ENCODE measurements at places on chromosomes 2 and 18.

DNA sequence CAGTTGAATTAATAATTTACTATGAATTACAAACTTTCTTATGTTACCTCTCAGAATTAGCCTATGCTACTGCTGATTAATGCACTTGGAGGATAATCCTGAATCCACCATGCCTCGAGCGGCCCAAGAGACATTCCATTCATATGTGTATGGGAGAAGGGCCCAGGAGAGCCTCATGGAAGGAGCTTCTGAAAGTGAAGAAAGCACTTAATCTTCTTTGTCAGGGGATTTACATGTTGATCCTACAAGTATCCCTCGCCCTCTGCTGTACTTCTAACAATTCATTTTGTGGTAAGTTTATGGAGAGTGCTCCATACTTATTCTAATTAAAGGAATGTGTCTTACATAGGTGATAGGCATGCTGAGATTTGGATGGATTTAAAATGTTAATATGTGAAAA lies 1189.1 kb upstream of the NXPH2 start:
- no peaks in the 10 kb centered on the region for H3K36me3 ChIP-seq
- DNase-seq: no peak
- H3K27me3 ChIP-seq: no peaks in the 10 kb centered on the region
- H3K4me3 ChIP-seq: no peak overlapping the region
- no peaks in the 10 kb centered on the region for H3K4me1 ChIP-seq

GRCh38 chr2:127857265-127857808 lies 618 bp downstream of the POLR2D start:
- H3K27ac ChIP-seq: no peak overlapping the region
- H3K4me1 ChIP-seq: peaks cover 14% of the 10 kb centered on the region
- H3K27me3 ChIP-seq: no peaks in the 10 kb centered on the region
- H3K36me3 ChIP-seq: peaks cover 6% of the 10 kb centered on the region
- peak overlapping the region; percentile 93 for H3K4me3 ChIP-seq

GRCh38 chr18:54878659-54879358 lies 50.5 kb downstream of the RAB27B start:
- no peaks in the 10 kb centered on the region for H3K36me3 ChIP-seq
- H3K27me3 ChIP-seq: no peaks in the 10 kb centered on the region
- DNase-seq: no peak
- no peak overlapping the region for H3K27ac ChIP-seq
- H3K4me1 ChIP-seq: peaks cover 12% of the 10 kb centered on the region

- H3K27me3 ChIP-seq: no peaks in the 10 kb centered on the region
- H3K27ac ChIP-seq: no peak overlapping the region
- no peaks in the 10 kb centered on the region for H3K36me3 ChIP-seq
These were observed 443 bp downstream of the MC4R start for GRCh38 chr18:60372132-60372531.

DNA sequence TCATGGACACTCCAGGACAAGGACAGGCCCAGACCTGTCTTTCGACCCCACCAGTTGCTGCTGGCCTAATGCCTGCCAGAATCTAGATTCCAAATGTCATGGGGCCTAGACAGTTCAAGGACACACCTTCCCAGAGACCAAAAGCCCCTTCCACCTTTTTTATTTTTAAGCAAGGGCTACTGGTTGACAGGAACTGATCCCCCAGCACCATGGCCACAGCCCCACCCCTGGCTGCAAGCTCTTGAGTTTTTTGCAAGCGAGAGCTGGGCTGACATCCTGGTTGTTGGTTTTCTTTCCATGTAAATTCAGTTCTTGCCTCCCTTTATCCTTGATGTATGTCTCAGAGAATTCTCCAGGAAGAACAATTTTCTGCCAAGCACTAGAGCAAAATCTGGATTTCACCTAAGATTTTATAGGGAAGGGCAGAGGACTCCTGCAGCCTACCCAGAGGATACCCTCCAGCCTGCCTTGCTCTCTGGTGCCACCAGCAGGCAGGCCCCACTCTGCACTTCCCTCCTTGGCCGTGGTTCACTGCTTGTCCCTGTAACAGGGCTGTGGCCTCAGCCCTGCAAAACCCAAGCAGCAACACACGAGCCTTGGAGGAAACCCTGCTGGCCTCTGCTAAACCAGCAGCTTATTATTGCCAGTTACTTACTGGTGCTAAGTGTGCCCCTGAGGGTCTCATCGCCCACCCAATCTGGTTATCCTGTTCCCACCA lies 97.7 kb downstream of the TWIST2 start:
- no peak overlapping the region for H3K4me3 ChIP-seq
- H3K4me1 ChIP-seq: peaks cover 1% of the 10 kb centered on the region
- DNase-seq: no peak
- no peak overlapping the region for H3K27ac ChIP-seq

GRCh38 chr2:134438371-134438770 lies 184.5 kb downstream of the MGAT5 start:
- no peak overlapping the region for H3K27ac ChIP-seq
- H3K4me3 ChIP-seq: no peak overlapping the region
- peaks cover 2% of the 10 kb centered on the region for H3K4me1 ChIP-seq
- DNase-seq: no peak
- peaks cover 38% of the 10 kb centered on the region for H3K36me3 ChIP-seq
- H3K27me3 ChIP-seq: no peaks in the 10 kb centered on the region

GRCh38 chr2:70981421-70981820 lies 3.0 kb downstream of the ANKRD53 start:
- peaks cover 7% of the 10 kb centered on the region for H3K27me3 ChIP-seq
- H3K4me3 ChIP-seq: no peak overlapping the region
- peaks cover 5% of the 10 kb centered on the region for H3K4me1 ChIP-seq
- DNase-seq: no peak

GRCh38 chr18:50674307-50674980 lies 114.6 kb downstream of the MAPK4 start:
- H3K27me3 ChIP-seq: no peaks in the 10 kb centered on the region
- no peaks in the 10 kb centered on the region for H3K36me3 ChIP-seq
- H3K4me1 ChIP-seq: peaks cover 8% of the 10 kb centered on the region
- no peak overlapping the region for H3K27ac ChIP-seq
- no peak for DNase-seq

DNA sequence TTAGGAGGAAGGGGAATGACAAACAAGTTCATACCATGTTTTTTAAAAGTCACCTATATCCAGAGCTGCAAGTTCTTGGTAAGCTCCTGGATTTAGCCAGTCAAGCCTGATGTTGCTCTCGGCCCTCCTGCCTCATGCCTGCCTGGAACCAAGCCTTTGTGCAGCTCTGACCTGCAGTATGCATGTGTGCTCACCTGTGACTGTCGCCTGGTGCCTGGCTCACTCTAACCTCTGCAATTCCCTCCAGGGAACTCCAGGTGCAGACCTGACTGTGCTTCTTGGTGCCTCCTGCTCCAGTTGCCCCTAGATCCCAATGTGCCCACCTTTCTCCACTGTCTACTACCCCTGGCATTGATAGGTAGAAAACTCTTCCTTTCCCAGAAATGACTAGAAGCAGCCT lies 85.1 kb upstream of the ZBTB14 start:
- H3K4me3 ChIP-seq: no peak overlapping the region
- no peak overlapping the region for H3K27ac ChIP-seq
- peaks cover 3% of the 10 kb centered on the region for H3K27me3 ChIP-seq
- no peaks in the 10 kb centered on the region for H3K4me1 ChIP-seq
- H3K36me3 ChIP-seq: no peaks in the 10 kb centered on the region
- no peak for DNase-seq

GRCh38 chr2:118310681-118311429 lies 222.6 kb downstream of the INSIG2 start:
- DNase-seq: no peak
- no peaks in the 10 kb centered on the region for H3K4me1 ChIP-seq
- H3K4me3 ChIP-seq: no peak overlapping the region
- no peaks in the 10 kb centered on the region for H3K27me3 ChIP-seq

DNA sequence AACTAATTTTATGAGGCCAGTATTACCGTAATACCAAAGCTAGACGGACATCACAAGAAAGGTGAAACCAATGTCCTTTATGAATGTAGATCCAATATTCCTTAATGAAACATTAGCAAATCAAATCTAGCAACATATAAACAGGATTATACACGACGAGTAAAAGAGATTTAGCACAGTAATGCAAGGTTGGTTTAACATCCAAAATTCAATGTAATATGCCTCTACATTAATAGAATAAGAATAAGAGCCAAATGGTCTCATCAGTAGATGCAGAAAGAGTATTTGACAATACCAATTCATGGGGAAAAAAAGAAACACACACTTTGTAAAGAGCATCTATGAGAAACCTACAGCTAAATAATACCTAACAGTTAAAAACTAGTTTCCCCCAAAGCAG lies 99.5 kb downstream of the TMEM163 start:
- no peak overlapping the region for H3K27ac ChIP-seq
- H3K4me1 ChIP-seq: no peaks in the 10 kb centered on the region
- H3K4me3 ChIP-seq: no peak overlapping the region
- no peaks in the 10 kb centered on the region for H3K27me3 ChIP-seq

DNA sequence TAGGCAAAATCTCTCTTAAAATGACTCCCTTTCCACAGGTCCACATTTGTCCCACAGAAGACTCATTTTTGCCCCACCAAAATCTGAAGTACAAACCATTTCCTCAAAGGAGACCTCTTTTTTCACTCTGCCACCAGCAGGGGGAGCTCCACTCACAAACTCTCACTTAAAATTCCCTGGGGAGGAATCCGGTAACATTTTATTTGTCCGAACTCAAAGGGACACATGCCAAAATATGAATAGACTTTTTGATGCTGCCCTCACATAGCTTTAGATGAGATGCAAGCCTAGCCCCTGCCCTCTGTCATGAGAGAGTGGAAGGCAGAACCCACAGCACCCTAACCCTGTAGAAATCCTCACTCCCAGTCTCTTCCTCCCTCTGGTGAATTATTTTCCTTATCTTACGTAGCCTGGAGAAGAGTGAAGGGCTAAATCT lies 57.1 kb downstream of the RMDN2 start:
- DNase-seq: peak; percentile 69
- no peaks in the 10 kb centered on the region for H3K36me3 ChIP-seq
- H3K27ac ChIP-seq: no peak overlapping the region
- no peak overlapping the region for H3K4me3 ChIP-seq

- DNase-seq: no peak
- H3K36me3 ChIP-seq: no peaks in the 10 kb centered on the region
- H3K4me1 ChIP-seq: peaks cover 2% of the 10 kb centered on the region
- no peak overlapping the region for H3K4me3 ChIP-seq
These were observed 1.1 kb upstream of the HOXD1 start for GRCh38 chr2:176187200-176187898.

GRCh38 chr2:44186810-44187209 lies 18.1 kb downstream of the PPM1B start:
- no peaks in the 10 kb centered on the region for H3K27me3 ChIP-seq

DNA sequence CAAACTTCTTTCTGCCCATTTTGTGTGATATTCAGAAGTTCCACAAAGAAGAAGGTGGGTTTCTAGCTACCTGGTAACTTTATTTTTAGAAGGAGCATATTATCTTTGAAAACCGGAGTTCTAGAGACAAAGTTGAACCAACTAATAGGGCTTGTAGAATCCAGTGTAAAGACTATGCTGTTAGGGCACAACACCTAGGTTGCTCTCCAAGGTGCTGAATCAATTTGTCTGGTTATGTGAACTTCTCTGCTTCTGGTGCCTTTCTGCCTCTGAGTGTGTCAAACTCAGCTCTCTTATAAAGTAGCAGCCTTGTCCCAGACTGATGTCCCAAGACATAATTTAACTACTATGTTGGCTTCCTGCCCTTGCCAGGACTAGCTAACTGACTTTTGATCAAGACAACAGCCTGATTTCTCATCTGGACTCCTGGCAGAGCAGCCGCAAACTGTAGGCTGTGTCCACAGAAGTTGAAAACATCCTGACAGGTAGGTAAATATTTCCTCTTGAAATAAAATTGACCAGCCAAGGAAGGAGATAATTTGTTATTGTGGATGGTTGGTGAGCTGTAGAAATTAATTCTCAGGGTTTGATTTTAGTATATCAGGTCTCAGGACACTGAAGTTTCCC lies 119.4 kb downstream of the CYRIA start:
- no peak overlapping the region for H3K4me3 ChIP-seq
- peak; percentile 81 for DNase-seq
- no peak overlapping the region for H3K27ac ChIP-seq
- no peaks in the 10 kb centered on the region for H3K27me3 ChIP-seq
- no peaks in the 10 kb centered on the region for H3K4me1 ChIP-seq

DNA sequence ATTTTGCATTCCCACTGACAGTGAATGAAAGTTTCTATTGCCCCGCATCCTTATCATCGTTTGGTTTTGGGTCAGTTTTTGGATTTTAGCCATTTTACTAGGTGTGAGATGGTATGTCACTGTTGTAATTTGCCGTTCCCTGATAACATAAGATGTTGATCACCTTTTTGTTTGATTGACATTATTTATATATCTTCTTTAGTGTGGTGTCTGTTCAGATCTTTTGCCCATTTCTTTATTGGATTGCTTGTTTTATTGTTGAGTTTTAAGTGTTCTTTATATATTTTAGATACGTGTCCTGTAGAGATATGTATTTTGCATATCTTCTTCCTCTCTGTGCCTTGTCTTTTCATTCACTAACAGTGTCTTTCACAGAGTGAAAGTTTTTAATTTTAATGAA lies 55.3 kb downstream of the EPC2 start:
- H3K4me3 ChIP-seq: no peak overlapping the region
- no peaks in the 10 kb centered on the region for H3K27me3 ChIP-seq
- H3K36me3 ChIP-seq: peaks cover 1% of the 10 kb centered on the region
- DNase-seq: no peak
- no peaks in the 10 kb centered on the region for H3K4me1 ChIP-seq

DNA sequence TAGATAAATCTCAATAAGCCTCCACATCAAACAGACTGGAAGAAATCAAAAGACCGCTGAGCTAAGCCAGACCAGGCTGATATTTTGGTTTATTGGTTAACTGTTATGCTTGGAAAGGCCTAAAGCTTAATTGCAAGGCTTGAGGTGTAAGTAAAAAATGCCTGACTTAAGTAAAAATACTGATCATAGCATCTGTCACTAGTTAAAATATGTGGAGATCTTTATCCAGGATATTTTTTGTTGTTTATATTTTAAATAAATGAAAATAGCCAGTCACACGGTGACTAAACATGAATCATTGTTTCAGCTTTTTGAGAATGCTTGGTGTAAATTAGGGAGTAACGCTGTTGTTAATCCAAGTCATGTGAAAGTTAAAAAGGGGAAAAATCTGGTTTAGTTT lies 127.9 kb downstream of the THADA start:
- H3K36me3 ChIP-seq: no peaks in the 10 kb centered on the region
- peaks cover 4% of the 10 kb centered on the region for H3K4me1 ChIP-seq
- no peak for DNase-seq
- H3K27ac ChIP-seq: no peak overlapping the region
- H3K27me3 ChIP-seq: no peaks in the 10 kb centered on the region
- H3K4me3 ChIP-seq: no peak overlapping the region

DNA sequence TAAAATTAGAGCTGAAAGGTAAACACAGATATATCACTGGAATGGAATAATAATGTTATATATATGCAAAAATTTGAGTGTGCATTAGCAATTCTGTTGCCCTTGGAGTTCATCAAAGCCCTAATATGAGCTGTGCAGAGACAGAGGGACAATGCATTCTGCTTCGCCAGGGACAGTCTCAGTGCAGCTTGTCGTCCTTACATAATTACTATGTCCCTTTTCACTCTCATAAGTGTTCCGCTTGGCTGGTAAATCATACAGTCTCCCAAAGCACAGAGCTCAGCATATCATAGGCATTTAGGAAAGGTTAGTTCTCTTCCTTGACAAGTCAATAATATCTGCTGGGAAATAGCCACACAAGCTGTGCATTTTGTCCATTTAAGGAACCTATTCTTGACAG lies 30.7 kb downstream of the MAPK4 start:
- H3K27ac ChIP-seq: no peak overlapping the region
- peaks cover 3% of the 10 kb centered on the region for H3K4me1 ChIP-seq
- DNase-seq: no peak
- no peaks in the 10 kb centered on the region for H3K27me3 ChIP-seq
- no peaks in the 10 kb centered on the region for H3K36me3 ChIP-seq
- H3K4me3 ChIP-seq: no peak overlapping the region

GRCh38 chr2:144357623-144358373 lies 162.1 kb downstream of the ZEB2 start:
- no peak overlapping the region for H3K27ac ChIP-seq
- no peaks in the 10 kb centered on the region for H3K36me3 ChIP-seq
- DNase-seq: no peak
- H3K4me3 ChIP-seq: no peak overlapping the region
- no peaks in the 10 kb centered on the region for H3K27me3 ChIP-seq
